GM23338 (cell line): ENCODE measurements at places on chromosomes 12 and 14. TPM values are rescaled to one million over a fixed set of nuclear protein-coding genes. Genes with fewer than 3 reads are reported as not detected.

ESPL1 gene
- total RNA-seq = 39.6 and 56.5 TPM in 2 replicates

- DNase-seq = no peak
These were observed 909.4 kb upstream of the LRFN5 start for GRCh38 chr14:40697231-40697630.

DNA sequence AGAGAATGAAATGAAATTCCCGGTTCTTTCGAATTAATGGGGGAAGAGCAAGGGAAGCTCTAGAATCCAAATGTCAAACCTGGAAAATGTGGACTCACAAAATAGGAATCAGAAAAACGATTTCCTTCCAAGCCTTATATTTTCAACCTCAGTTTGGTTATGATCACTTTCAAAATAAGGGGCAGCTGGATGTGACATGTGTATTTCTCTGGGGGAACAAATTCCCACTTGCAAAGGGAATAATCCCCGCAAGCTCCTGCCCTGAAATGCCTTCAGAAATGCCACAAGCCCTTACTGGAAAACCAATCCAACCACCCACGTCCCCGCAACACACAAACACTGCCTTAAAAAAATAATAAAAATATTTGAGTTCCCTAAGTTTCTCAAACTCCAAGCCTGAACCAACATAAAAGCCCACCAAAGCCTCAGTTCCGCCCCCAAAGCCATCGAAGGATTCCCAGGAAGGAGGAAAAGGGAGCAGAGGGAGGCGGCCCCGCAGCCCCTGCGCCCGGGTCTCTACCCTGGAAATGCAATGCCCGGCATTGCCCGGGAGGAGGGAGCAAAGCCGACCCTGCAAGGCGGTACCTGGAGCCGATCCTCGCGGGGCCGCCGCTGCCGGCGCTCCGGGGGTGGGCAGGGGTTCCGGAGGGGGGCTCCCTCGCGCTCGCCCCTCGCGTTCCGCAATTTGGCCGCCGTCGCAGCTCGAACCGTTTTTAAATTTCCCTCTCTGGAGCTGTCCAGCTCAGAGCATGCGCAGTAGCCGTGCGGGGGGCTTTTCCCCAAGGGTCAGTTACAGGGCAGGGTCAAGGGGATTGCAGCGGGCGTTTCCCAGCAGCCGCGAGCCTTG lies at the start of gene FOXN4:
Gene FOXN4, minus strand, starts transcription at position 751 of the 847 bp plus-strand sequence. CDS start 963 bp downstream, outside the sequence.
- DNase-seq = peak; percentile 71

GRCh38 chr14:79568594-79568993 lies 642.7 kb downstream of the DIO2 start:
- no peak for DNase-seq
